Central memory CD4-positive, alpha-beta T cell (primary cell): ENCODE measurements at places on chromosomes 11 and 22.

DNA sequence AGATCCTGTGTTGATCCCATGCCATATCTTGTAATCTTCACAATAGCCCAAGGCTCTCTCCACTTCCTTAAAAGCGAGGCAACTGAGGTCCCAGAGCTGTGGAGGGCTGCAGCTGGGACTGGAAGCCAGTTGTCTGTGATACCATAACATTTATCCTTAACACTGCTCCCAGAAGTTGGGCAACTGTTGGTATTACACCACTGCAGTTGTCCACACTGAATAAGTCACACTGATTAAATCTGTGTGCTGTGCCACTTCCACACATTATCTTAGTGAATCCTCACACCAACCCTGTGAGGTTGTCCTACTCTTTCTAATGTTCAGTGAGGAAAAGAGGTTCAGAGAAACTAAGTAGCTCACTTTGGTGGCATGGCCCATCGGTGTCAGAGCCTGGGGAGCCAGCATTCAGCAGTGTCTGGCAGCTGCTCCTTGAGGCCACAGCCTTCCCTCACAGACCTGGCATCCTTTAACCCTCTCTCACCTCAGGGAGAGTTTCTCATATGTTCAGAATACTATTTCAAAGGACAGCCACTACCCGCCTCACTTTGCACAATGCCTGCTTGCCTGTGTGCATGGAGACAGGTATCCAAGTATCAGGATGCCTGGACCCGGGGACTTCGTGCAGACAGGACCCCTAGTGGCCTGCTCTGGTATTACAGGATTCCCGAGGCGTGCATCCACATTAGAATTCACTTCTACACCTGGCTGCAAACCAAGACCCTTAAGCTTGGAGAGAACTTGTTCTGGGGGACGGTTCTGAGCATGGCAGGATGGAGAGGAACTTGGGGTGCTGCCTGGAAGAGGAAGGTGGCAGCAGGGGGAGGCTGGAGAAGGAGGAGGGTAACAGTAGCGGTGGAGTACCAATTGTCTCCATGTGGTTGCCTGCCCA, 221.9 kb upstream of the TBCEL start:
- DNase-seq, result no peak

DNA sequence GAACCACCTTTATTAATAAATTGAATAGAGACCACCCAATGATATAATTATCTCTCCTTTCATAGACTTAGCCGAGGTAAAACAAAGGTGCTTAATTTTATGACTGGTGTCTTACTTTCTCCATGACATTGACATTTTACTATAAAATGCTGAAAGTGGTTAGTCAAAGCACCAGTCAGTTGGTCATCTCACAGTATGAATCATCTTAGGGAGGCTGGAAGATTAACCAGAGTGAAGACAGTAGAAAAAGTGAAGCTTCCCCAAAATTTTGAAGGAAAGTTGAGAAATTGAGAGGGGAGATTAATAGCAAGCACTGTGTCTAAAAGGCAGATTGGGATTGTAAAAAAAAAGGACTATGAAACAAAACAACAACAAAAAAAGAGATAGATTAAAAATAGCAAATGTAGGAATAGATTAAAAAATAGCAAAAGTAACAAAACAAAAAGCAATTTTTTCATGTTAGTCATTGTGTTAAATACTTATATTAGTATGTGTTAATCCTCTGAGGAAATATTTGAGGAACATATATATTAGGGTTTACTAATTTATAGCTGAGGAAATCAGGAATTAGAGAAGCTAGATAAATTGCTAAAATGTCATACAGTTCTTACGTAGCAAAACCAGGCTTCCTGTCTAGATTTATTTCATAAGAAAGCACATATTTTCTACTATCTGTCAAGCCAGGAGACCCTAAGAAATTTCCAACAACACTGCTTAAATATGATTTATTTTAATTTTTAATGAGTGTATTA, 557.3 kb upstream of the ANO5 start:
- no peak for DNase-seq

- DNase-seq, result peak; percentile 65
Measured at GRCh38 chr22:30262917-30263741, 3.5 kb downstream of the OSM start.

DNA sequence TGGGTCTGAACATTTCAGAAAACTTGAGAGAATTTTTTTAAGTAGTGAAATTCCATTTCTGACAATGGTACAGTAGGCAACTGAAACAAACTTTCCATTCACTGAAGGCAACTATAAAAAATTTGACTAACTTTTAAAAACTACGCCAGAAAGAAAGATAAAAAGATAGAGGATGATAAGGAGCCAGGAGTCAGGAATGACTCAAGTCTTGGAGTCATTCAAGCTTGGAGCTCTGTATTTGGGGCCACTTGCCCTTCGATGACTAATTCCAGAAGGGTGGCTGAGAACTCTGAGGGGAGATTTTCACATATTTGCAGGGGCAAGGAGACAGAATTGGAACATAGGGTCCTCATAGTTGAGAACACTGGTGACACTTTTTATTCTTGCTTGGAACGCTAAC, 1083.2 kb upstream of the CNTN5 start:
- DNase-seq, result no peak

- DNase-seq, result no peak
Measured at GRCh38 chr22:24507716-24508115, 12.6 kb downstream of the UPB1 start.

- DNase-seq, result no peak
Measured at GRCh38 chr11:68617925-68618809, 66.2 kb upstream of the GAL start.

DNA sequence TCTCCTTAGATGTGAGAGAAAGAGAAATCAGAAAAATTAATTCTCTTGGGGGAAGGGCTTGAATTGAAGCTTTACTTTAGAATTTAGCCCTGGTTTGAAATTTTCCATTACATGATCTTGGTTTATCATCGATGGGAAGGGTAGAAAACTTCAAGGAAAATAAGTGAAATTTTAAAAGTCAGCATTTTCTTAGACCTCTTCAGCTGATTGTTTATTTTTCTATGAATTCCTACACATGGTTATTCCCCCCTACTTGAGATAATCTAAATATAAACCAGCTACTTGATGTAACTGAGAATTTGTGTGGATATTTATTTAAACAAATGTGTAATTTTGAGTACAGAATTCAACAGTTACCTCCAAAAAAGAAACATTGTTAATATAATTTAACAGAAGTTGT, 10.9 kb downstream of the PIH1D2 start:
- no peak for DNase-seq

GRCh38 chr22:24977370-24978221, 25.1 kb downstream of the KIAA1671 start:
- no peak for DNase-seq

DNA sequence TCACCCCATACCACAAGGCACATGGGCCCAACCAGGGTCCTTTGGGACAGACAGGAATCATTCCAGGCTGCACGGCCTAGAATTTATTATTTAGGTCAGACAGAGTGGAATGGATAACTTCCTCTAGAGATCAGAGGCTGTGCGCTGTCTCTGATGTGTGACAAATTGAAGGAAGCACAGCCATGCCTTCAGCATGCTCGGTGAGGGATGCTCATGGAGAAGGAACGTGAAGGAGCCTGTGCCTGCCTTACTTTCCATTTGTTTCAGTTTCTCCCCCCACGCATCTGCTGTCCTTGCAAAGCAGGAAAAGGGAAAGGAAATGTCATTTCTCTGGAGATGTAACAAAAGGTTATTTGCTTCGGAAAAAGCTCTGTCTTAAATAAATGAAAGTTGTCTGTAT, 644.1 kb downstream of the OPCML start:
- DNase-seq, result no peak

- DNase-seq, result no peak
Measured at GRCh38 chr11:1554981-1555712, 16.9 kb downstream of the DUSP8 start.

DNA sequence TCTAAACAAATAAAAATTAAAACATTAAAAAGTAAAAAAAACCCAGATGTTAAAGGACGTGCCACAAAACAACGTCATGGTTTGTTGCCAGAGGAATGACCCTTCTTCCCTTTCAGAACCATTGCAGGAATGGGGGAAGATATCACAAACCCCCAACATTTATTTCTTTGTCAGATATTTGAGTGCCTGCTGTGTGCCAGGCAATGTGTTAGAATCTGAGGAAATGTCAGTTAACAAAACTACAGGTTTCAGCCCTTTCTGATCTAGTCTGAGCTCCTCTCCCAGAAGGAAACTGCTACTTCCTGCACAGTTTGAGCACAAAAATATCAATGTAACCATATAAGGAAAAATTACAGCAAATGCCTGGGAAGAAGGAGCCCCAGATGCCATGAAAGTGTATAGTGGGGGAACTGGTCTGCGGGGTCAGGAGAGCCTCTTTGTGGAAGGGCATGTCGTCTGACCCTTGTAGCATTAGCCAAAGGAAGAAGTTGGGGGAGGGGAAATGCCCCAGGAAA, 7.1 kb upstream of the NHERF4 start:
- no peak for DNase-seq

DNA sequence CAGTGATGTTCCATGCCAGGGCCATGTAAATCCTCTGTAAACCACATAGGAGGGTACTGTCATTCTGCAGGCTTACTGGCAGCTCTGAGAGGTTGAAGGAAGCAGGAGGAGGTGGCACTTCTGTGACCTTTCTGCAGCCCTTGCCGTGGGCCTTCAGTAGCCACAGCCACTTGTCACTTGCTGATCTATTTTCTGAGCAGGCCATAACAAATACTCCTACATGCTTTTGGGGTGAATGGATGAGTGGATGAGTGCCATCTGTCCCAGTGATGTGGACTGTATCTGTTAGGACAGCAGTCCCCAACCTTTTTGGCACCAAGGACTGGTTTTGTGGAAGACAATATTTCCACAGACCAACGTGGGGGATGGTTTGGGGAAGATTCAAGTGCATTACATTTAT, 10.2 kb downstream of the B3GNT6 start:
- DNase-seq, result no peak

DNA sequence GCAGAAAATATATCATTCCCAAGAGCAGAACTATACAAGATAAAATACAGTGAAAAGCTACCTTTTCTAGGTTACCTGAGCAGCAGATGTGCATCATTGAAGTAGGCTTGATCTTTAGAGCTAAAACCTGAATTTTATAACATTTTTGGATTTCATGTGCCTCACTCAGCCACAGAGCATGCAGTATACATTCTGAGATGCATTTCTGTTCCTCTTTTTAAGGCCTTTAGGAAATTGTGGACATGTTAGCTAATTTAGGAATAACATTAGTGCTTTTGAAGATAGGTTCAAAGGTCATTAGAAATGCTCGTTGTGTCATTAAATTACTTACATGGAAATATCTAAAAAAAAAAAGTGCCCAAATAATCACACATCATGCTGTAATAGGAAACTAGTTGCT, 230.6 kb upstream of the PDGFD start:
- DNase-seq, result no peak

- peak; percentile 97 for DNase-seq
Measured at GRCh38 chr22:49838771-49839717, 11.4 kb upstream of the BRD1 start.

DNA sequence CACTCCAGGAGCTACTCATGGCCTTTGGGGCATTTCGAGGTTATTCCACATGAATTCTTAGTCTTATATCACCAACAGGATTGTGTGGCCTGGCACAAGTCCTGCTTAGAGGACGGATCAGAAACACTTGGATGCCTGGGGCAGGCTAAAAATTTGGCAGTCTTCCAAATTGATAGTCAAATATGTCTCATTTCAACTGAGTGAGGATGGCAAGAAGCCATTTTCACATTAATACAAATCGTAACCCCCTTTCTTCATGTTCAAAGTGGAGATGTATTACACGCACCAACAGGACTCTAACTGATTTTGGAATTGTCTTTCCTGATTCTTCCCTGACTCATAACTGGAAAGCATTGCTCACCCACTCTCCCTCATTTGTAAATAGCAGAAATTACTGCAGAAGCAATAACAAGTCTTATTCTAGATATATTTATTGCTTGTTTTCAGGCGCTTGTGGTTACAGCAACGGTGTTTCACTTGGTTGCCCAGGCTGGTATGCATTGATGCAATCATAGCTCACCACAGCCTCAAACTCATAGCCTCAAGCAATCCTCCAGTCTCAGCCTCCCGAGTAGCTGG, 10.3 kb upstream of the CCDC86 start:
- no peak for DNase-seq

DNA sequence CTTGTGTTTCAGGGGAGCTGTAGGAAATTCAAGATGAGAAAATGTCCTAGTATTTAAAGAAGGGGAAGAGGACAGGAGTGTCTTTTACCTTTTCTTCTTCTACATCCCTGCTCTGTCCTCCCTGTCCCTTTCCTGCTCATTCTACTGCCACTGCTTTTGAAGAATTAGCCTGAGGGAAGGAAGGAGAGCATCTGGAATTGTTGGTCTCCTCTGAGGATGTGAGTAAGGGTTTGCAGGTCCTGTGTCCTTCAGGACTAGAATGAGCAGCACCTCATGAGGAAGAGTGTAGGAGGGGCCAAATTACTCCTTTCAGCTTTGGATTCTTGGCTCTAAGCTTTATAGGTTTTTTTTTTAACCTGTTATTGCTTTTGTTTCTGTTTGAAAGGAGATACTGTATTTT, 24.2 kb downstream of the SNU13 start:
- DNase-seq, result no peak

DNA sequence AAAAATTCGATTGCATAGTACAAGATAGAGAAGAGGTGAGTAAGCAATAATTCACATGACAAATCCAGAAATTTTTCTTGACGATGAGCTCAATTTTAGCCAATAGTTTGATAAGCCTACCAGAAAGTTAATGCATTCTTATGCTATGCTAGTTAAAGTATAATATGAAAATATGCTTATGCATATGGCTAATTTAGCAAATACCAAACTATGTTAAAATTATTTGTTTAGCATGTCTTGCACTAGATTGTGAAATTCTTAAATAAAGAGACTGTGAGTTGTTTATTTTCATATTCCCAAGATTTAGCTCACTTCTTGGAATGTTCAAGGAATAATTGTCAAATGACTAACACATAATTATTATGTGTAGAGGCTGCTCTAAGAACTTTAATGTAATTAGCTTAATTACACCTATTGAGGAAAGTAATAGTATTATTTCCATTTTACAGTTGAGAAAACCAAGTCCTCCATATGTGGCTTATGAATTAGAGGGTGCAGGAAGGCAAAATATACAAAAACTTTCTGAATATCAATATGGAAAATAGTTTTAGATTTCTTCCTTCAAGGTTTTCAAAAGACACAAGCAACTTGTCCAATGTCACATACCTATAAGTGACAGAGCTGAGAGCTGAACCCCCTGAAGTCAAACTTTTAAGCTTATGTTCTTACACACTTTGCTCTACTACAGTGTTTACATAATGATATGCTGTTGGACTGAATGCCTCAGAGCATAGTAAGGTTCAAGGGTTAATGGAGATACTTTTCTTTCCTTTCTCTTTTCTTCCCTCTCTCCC, 45.9 kb upstream of the ARHGAP20 start:
- DNase-seq, result no peak

- no peak for DNase-seq
Measured at GRCh38 chr22:30201945-30202344, 44.6 kb downstream of the LIF start.

GRCh38 chr11:78438298-78438975, 20.8 kb upstream of the GAB2 start:
- DNase-seq, result no peak

DNA sequence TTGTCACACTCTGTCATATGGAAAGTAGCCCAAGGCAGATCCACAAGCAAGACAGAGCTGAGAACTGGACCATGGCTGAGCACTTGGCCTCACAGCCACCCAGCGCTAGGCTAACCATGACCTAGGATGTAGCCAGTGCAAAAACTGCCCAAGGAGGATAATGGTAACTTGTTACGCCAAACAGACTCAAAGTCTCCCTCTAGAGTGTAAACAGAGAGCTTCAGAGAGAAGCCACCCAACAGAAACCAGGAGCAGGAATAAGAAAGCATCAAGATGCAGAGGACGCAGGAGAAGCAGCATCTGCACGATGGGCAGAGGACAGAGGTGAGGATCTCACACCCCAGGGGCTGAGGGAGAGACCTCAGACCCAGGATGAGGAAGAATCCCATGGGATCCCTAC, 97.9 kb downstream of the RCN1 start:
- no peak for DNase-seq
